Mesothelial cell of epicardium (in vitro differentiated cells): ENCODE measurements at places on chromosomes 2 and 18. TPM values are rescaled to one million over a fixed set of nuclear protein-coding genes. Genes with fewer than 3 reads are reported as not detected.

- no peaks in the 10 kb centered on the region for H3K36me3 ChIP-seq
- peaks cover 15% of the 10 kb centered on the region for H3K27me3 ChIP-seq
- H3K27ac ChIP-seq: no peak overlapping the region
- peaks cover 5% of the 10 kb centered on the region for H3K4me1 ChIP-seq
- DNase-seq: no peak
Measured at GRCh38 chr2:102273619-102274211, 37.6 kb upstream of the IL1RL1 start.

Gene CPS1
- total RNA-seq: 4.4 to 7.5 TPM (median 6.3 TPM) in 3 replicates

DNA sequence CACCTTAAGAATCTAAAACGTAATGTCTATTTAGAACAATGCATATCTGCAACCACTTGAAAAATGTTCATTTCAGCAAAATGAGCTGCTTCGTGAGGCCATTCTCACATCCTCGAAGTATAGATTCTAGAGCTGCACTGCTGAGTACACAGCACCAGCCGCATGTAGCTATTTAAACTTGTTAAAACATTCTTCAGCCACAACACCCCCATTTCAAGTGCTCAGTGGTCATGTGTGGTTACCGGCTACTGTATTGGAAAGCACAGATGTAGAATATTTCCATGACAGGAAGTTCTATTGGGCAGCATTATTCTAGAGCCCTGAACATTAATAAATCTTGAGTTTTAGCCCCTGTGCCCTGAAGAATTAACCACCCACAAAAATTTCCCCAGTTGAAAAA, 35.0 kb downstream of the SUMO1 start:
- H3K27me3 ChIP-seq: peaks cover 1% of the 10 kb centered on the region
- peaks cover 25% of the 10 kb centered on the region for H3K36me3 ChIP-seq
- no peak for DNase-seq
- H3K4me1 ChIP-seq: no peaks in the 10 kb centered on the region
- no peak overlapping the region for H3K4me3 ChIP-seq

Gene EMX1
- 0.09 TPM in 2 of 3 replicates, not detected in the other for total RNA-seq

Gene FAM110C
- 6.4 to 9.7 TPM (median 7.8 TPM) in 3 replicates for total RNA-seq

Gene CENPA
- 7.9 to 9.2 TPM (median 8.8 TPM) in 3 replicates for total RNA-seq

GRCh38 chr2:188308483-188308882, 16.8 kb downstream of the GULP1 start:
- H3K4me1 ChIP-seq: peaks cover 39% of the 10 kb centered on the region
- H3K27ac ChIP-seq: peak overlapping the region; percentile 78
- peaks cover 14% of the 10 kb centered on the region for H3K36me3 ChIP-seq
- DNase-seq: no peak

DNA sequence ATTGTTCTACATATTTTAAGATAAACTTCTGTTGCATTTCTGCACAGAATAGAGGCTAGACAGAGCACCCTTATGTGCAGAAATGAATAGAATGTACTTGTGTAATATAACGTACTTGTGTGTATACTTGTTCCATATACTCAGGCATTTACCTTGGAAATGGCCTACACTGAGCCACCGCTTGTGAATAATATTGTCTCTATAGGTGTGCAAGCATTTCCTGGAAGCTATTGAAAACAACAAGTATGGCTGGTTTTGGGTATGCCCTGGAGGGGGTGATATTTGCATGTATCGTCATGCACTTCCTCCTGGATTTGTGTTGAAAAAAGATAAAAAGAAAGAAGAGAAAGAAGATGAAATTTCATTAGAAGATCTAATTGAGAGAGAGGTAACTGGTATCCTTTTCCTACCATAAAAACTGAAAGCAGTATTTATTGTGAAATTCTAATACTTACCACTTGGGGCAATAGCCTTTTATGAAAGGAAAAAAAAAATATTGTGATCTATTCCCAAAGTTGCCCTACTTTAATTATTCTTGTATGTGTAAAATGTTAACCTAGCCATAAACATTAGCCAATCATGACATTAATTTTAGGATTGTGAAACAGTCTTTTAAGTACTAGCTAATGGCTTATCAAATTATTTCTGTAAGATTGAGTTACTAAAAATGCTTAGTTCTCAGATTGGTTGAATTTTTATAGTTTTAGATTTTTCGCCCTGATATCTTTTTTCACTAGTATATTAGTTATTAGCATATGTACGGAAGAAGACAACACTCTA, 18.0 kb downstream of the ZC3H15 start:
- peak overlapping the region; percentile 32 for H3K27ac ChIP-seq
- no peaks in the 10 kb centered on the region for H3K27me3 ChIP-seq
- peaks cover 36% of the 10 kb centered on the region for H3K36me3 ChIP-seq

- H3K36me3 ChIP-seq: no peaks in the 10 kb centered on the region
- H3K4me3 ChIP-seq: no peak overlapping the region
- H3K27ac ChIP-seq: no peak overlapping the region
- DNase-seq: no peak
Measured at GRCh38 chr18:39274535-39274934, 1708.9 kb upstream of the CELF4 start.

DNA sequence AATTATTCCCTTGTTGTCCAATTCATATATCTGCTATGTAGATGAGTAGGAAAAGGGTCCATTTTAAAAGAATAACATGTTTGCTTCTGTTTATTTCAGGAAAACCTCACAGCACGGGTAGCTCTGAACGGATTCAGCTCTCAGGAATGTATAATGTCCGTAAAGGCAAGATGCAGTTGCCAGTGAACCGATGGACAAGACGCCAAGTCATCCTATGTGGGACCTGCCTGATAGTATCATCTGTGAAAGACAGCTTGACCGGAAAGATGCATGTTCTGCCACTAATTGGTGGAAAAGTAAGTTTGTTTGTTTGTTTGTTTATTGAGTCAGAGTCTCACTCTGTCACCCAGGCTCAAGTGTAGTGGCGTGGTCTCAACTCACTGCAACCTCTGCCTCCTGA, 114.6 kb downstream of the PHLPP1 start:
- peaks cover 8% of the 10 kb centered on the region for H3K36me3 ChIP-seq
- H3K27ac ChIP-seq: no peak overlapping the region
- H3K4me3 ChIP-seq: no peak overlapping the region

Gene NOL4
- 1.4 to 2.6 TPM (median 2.6 TPM) in 3 replicates for total RNA-seq

GRCh38 chr2:70531419-70532086, 22.1 kb downstream of the TGFA start:
- no peak for DNase-seq
- peaks cover 8% of the 10 kb centered on the region for H3K4me1 ChIP-seq
- H3K27ac ChIP-seq: no peak overlapping the region

- H3K4me1 ChIP-seq: peaks cover 50% of the 10 kb centered on the region
- no peaks in the 10 kb centered on the region for H3K27me3 ChIP-seq
- H3K27ac ChIP-seq: peak overlapping the region; percentile 67
- no peak for DNase-seq
- no peak overlapping the region for H3K4me3 ChIP-seq
Measured at GRCh38 chr18:10928772-10929373, 220.5 kb downstream of the PIEZO2 start.

GRCh38 chr2:166406374-166406773, 30.6 kb upstream of the SCN9A start:
- peaks cover 24% of the 10 kb centered on the region for H3K27me3 ChIP-seq
- H3K4me3 ChIP-seq: no peak overlapping the region
- no peak for DNase-seq
- peaks cover 5% of the 10 kb centered on the region for H3K4me1 ChIP-seq

Gene FOXD4L1
- 0.16 to 0.50 TPM (median 0.49 TPM) in 3 replicates for total RNA-seq

Gene MEX3C
- total RNA-seq: 88.9 to 94.2 TPM (median 92.5 TPM) in 3 replicates

- no peak overlapping the region for H3K4me3 ChIP-seq
- DNase-seq: no peak
- no peaks in the 10 kb centered on the region for H3K4me1 ChIP-seq
- no peaks in the 10 kb centered on the region for H3K36me3 ChIP-seq
- H3K27me3 ChIP-seq: no peaks in the 10 kb centered on the region
Measured at GRCh38 chr2:212646698-212647366, 108.2 kb upstream of the ERBB4 start.

- H3K27me3 ChIP-seq: peaks cover 51% of the 10 kb centered on the region
- H3K27ac ChIP-seq: no peak overlapping the region
- no peak for DNase-seq
- no peaks in the 10 kb centered on the region for H3K36me3 ChIP-seq
- H3K4me1 ChIP-seq: peaks cover 6% of the 10 kb centered on the region
Measured at GRCh38 chr2:239778042-239778851, 246.9 kb downstream of the NDUFA10 start.

- no peak overlapping the region for H3K4me3 ChIP-seq
- H3K36me3 ChIP-seq: no peaks in the 10 kb centered on the region
- no peak overlapping the region for H3K27ac ChIP-seq
- DNase-seq: no peak
Measured at GRCh38 chr2:7057865-7058400, 140.7 kb downstream of the RNF144A start.

- H3K4me1 ChIP-seq: peaks cover 6% of the 10 kb centered on the region
- H3K27me3 ChIP-seq: peaks cover 9% of the 10 kb centered on the region
- no peak overlapping the region for H3K4me3 ChIP-seq
- H3K36me3 ChIP-seq: no peaks in the 10 kb centered on the region
Measured at GRCh38 chr18:50847192-50847591, 27.4 kb upstream of the MRO start.

Gene AQP12B
- total RNA-seq: not detected in 3 replicates

Gene FSHR
- total RNA-seq: not detected in 3 replicates

GRCh38 chr2:29201979-29202378, 86.8 kb downstream of the CLIP4 start:
- H3K36me3 ChIP-seq: no peaks in the 10 kb centered on the region
- H3K27me3 ChIP-seq: no peaks in the 10 kb centered on the region
- no peak for DNase-seq
- H3K4me1 ChIP-seq: peaks cover 10% of the 10 kb centered on the region

DNA sequence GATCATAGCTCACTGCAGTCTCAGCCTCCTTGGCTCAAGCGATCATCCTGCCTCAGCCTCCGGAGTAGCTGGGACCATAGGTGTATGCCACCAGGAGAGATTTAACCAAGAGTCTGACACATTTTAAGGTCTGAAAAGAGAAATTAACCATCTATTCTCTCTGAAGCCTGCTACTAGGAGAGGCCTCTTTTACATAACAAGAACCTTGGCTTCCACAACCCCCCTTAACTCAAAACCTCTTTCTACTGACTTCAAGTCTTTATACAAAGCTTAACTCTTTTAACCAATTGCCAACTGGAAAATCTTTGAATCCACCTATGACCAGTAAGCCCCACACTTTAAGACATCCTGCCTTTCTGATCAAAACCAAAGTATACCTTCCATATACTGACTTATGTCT, 279.9 kb upstream of the CELF4 start:
- no peak overlapping the region for H3K4me3 ChIP-seq
- no peaks in the 10 kb centered on the region for H3K36me3 ChIP-seq
- H3K4me1 ChIP-seq: no peaks in the 10 kb centered on the region
- H3K27me3 ChIP-seq: no peaks in the 10 kb centered on the region
- no peak overlapping the region for H3K27ac ChIP-seq
- DNase-seq: no peak

DNA sequence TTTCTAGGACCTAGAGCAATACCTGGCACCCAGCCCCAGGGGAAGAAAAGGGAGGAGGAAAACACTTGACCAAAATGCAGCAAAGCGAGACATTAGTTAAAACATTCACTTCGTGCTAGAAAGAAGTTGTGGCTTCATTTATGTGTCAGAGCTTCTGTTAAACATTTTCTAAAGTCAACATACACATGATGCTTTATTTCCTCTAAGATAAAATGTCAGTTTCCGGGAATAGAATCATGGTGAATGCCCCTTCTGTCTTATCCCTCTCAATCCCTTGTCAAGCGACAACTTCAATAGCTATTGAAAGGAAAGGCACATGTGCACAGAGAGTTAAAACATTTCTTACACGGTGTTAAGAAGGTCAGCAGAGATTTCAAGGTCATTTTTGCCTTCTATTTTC, 404.6 kb upstream of the CWC22 start:
- peaks cover 11% of the 10 kb centered on the region for H3K4me1 ChIP-seq
- no peak overlapping the region for H3K27ac ChIP-seq
- DNase-seq: no peak
- H3K36me3 ChIP-seq: no peaks in the 10 kb centered on the region
- no peaks in the 10 kb centered on the region for H3K27me3 ChIP-seq

Gene ALMS1
- total RNA-seq: 38.7 to 42.2 TPM (median 40.6 TPM) in 3 replicates

DNA sequence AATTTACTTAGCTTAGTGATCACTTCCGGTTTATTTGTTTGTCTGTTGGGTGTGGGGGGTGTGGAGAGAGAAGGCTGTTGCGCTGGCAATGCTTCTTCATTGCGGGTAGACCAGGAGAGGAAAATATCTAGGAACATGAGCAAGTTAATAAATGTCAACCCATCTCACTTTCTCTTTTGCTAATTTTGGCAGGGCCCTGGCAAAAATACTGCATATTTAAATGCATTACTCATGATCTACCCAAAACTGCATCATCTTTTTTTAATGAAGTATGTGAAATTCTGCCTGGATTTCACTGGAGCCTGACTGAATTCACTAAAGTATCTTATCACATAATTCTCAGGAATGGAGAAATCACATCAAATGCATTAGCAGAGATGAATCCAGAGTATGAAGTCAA, 1131.0 kb upstream of the NXPH2 start:
- H3K27ac ChIP-seq: no peak overlapping the region
- no peaks in the 10 kb centered on the region for H3K4me1 ChIP-seq
- peaks cover 6% of the 10 kb centered on the region for H3K36me3 ChIP-seq
- H3K27me3 ChIP-seq: no peaks in the 10 kb centered on the region
- no peak for DNase-seq
- H3K4me3 ChIP-seq: no peak overlapping the region

- H3K27me3 ChIP-seq: no peaks in the 10 kb centered on the region
- no peaks in the 10 kb centered on the region for H3K36me3 ChIP-seq
- H3K27ac ChIP-seq: no peak overlapping the region
Measured at GRCh38 chr2:236823041-236823629, 253.5 kb downstream of the ACKR3 start.

DNA sequence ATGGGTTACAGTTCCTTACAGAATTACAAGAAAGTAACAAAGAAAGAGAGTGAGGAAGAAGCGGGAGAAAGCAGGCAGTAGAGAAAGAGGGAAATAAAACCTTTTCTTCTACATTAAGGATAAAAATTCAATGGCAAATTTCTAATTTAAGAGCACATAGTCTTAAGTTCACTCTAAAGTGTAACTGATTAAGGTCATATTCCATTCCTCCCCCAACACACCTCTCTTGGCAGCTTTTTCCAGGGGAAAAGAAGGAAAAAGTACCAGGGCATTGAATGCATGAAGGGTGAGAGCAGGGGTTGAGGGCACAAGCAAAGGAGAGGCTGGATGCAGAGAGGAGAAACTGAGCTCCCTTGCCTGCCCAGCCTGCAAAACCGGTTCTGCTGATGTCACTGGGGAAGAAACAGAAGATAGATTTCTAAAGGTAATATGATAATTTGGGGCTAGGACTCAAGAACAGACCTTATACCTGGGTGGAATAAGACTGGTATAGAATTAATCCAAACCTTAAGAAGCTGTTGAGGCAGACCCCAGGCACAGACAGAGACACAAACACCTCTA, 4.6 kb downstream of the ACMSD start:
- no peak overlapping the region for H3K4me3 ChIP-seq
- peaks cover 3% of the 10 kb centered on the region for H3K27me3 ChIP-seq
- H3K36me3 ChIP-seq: no peaks in the 10 kb centered on the region
- H3K27ac ChIP-seq: no peak overlapping the region
- DNase-seq: no peak

GRCh38 chr2:59959944-59960343, 593.5 kb downstream of the BCL11A start:
- DNase-seq: no peak
- H3K36me3 ChIP-seq: no peaks in the 10 kb centered on the region
- H3K27me3 ChIP-seq: no peaks in the 10 kb centered on the region

Gene EVA1A
- 9.3 to 12.0 TPM (median 11.5 TPM) in 3 replicates for total RNA-seq

Gene IL37
- not detected in 3 replicates for total RNA-seq

- DNase-seq: no peak
- peaks cover 4% of the 10 kb centered on the region for H3K4me1 ChIP-seq
- H3K4me3 ChIP-seq: no peak overlapping the region
Measured at GRCh38 chr2:59791004-59791618, 762.3 kb downstream of the BCL11A start.
